ENCODE measurements at places on chromosomes 4 and X.

- no peak for DNase-seq
Measured at GRCh38 chr4:96315815-96316214, 475.9 kb downstream of the PDHA2 start.

DNA sequence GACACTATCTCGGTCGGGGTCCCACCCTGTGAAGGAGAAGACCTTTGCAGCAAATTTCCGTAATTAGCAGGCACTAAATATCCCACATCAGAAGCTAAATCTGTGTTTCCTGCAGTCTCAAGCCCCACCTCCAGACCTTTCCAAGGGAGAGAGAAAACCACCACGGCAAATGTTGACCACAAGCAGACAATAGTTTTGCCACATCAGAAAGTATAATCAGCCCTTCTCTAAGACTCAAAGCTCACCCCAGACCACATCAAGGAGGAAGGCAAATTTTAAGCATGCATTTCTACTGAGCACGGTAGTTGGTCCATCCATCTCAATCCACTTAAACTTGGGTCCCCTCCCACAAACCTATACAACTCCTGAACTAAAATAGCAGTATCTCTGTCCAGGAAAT, 398.5 kb downstream of the GPM6A start:
- no peak for DNase-seq

GRCh38 chrX:1597345-1598020, 6.1 kb downstream of the AKAP17A start:
- DNase-seq, result no peak

DNA sequence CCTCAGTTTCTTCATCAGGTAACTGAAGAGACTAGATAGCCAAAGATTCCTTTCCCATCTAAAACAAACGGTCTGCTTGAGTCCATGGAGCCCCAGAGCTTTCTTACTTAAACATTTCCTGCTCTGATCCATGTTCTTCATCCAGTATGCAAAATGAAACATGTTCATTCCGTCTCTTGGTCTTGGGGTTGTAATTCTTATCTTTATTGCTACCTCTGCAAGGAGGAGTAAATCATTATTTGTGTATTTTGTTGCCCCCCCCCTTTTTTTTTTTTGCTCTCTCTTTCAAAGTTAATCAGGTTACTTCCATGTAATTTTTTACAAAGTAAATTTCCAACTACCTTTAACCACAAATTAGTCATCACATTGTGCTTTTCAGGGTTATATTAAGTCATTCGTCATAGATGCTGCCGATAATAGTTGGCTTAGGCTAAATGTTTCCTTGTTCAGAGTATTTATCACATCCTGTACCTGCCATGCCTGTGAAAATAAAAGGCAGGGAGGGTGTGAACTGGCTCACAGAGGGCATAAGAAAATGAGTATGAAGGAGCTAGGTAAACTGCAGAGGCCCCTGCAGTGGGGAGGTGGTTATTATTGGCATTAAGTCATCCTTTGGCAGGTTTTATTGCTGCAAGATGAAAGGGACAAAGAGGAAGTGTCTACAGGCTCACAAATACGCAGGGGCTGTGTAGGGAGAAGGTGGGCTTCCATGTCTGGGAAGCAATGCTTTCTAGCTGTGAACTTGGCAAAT, 76.7 kb upstream of the HS3ST1 start:
- no peak for DNase-seq

GRCh38 chrX:47662144-47662657, 3.2 kb upstream of the UXT start:
- no peak for DNase-seq

- no peak for DNase-seq
Measured at GRCh38 chr4:115233600-115233999, 120.2 kb upstream of the NDST4 start.

- DNase-seq, result peak; percentile 16
Measured at GRCh38 chr4:80362578-80363181, 27.1 kb downstream of the CFAP299 start.

DNA sequence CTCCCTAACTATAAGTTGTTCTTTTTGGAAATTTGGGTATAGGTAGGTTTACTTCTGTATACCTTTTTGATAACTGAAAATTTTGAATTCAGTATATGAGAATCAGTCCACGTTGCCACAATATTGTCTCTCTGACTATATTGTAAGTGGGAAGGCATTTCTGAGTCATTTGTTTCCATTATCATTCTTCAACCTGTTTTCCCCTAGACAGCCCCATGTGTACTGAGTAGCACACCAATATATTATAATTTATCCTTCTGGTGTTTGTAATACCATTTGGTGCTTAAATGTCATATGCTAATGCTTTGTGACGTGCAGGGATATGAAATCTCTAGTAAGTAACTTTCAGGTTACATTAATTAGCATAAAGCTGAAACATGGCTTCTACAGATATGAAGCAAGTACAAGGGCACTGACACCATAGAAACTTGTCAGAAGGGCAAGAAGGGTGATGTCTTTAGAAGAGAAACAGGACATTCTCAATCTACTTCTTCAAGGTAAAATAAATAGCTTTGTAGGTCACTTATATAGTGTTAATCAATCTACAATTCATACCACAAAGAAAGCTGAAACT, 27.7 kb downstream of the PAK3 start:
- DNase-seq, result no peak

GRCh38 chr4:18961879-18962278, 940.3 kb upstream of the LCORL start:
- DNase-seq, result no peak

DNA sequence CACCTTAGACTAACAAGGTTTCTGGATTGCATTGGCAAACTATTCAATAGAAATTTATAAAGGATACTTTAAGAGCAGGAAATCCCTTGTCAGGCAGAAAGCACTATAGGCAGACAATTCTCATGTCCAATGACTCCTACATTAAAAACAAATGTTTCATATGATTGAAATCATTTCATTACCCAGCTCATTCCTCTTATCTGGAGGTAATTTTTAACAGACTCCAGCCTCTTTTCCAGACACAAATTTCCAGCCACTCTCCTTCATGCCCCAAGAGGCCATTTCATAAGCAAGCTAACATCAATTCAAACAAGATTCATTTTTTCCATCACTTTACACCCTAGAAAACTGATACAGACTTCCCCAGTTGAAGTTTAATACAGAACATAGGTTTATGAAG, 495.1 kb upstream of the FRG1 start:
- no peak for DNase-seq

- no peak for DNase-seq
Measured at GRCh38 chrX:111114806-111115205, 18.8 kb downstream of the PAK3 start.

DNA sequence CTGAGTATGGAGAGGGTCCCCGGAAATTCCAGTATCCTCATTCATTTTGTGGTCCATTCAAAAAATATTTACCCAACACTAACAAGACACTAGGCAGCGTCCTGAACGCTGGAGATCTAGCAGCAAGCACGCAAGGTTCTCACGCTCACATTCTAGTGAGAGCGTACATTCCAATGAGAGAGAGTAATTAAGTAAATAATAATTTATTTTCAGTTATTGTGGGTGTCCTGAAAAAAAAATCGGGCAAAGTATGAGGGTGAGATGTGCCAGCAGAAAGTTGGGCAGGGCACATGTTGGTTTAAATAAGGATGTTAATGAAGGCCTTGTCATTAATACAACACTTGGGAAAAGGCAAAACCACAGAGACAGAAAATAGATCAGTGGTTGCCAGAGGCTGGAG, 4.0 kb upstream of the TMEM156 start:
- no peak for DNase-seq

GRCh38 chr4:166421556-166422156, 548.6 kb downstream of the TLL1 start:
- no peak for DNase-seq

DNA sequence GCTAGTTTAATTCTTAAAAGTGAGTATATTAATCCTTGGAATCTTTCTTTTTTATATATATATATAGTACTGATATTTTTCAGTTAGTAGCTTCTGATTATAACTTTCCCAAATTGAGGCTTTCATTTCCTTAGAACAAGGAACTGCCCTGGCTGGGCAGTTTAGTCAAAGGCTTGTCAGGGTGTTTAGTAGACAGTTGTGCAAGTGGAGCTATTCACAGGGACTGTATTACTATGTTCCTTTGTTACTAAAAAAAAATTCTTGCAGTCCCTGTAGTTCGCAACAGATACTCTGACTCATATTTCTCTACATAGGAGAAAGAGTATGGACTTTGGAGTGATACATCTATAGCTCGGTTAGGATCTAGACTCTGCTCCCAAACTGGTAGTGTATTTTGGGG, 20.8 kb downstream of the USO1 start:
- DNase-seq, result no peak

DNA sequence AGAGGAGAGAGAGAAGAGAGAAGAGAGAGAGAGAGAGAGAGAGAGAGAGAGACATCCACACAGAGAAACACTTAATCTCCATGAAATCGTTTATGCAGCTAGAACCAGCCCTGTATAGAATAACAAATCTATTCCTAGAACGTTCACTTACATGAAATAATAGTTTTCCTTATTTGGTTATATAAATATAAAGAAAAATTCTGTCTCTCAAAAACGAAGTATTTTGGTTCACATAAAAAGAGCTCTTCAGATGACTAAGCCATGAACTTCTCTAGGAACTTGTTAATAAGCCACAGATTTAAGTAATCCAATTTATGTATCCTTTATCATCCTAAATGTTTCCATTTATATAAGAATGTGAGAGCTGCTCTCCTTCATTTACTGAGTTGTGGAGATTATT, 1315.1 kb upstream of the PCDH7 start:
- no peak for DNase-seq

All from stimulated activated CD8-positive, alpha-beta memory T cell treated with anti-CD3 and anti-CD28 coated beads, Interleukin-15, amount 100 ng/mL, for 1 hour (primary cell).